ENCODE measurements at places on chromosomes 4 and X. TPM values are rescaled to one million over a fixed set of nuclear protein-coding genes. Genes with fewer than 3 reads are reported as not detected.

Gene PPEF2
- total RNA-seq = not detected

Gene HOPX
- not detected for total RNA-seq

Gene TAF1
- 10.9 TPM for total RNA-seq

Gene TEC
- not detected for total RNA-seq

Gene DCAF12L1
- total RNA-seq = not detected

Gene PSAPL1
- not detected for total RNA-seq

Gene ARSJ
- 21.4 TPM for total RNA-seq

Gene TMEM150C
- 6.3 TPM for total RNA-seq

Gene RUFY3
- 12.0 TPM for total RNA-seq

Gene HTR2C
- not detected for total RNA-seq

Gene PDLIM3
- 12.5 TPM for total RNA-seq

Measured in H4 (cell line).